Activated B cell treated with CpG ODN at 0.5 μM for 24 hours (primary cell): ENCODE measurements at places on chromosomes 4 and X.

GRCh38 chr4:168826620-168827019 is 183.4 kb downstream of the CBR4 start:
- no peak for DNase-seq

- no peak for DNase-seq
Observed at GRCh38 chr4:155572106-155572703, 94.4 kb upstream of the GUCY1A1 start.

GRCh38 chr4:145298885-145299284 is 118.5 kb upstream of the OTUD4 start:
- DNase-seq, result no peak

- DNase-seq, result no peak
Observed at GRCh38 chr4:123990310-123990870, 593.8 kb downstream of the SPRY1 start.

DNA sequence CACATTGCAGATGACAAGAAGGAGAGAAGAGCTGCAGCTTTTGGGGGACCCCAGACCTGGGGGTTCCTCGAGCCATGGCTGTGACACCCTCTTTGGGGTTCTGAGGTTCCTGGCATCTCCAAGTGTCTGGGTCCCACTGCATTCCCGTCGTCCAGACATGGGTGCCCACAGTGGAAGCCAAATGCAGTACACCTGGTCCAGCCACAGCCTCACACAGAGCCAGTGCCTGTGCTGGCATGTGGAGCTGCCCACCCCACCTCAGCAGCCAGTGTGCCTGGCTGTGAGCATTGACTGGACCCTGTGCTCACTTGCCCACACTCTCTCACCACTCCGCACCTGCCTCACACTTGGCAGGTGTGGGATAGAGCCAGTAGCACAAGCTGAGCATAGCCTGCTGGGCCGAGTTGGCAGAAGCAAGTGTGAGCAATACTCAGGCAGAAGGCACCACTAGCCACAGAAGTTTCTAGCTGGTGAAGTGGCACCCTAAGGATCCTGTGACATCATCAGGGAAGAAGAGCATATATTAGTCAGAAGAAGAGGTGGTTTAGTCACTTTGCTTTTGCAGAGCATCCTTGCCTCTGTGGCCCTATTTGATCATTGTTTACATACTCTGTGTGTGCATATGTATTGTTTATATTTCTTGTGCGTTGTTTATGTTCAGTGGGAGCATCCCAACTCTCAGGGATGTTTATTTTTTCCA is 65.0 kb upstream of the MAGEB2 start:
- DNase-seq, result no peak
